ENCODE measurements at places on chromosomes 7 and 10.

GRCh38 chr10:95759233-95759826 lies 3.4 kb downstream of the ENTPD1 start:
- DNase-seq, result no peak

- DNase-seq, result peak; percentile 69
Observed at GRCh38 chr7:128361411-128362379, at the start of gene PRRT4. TSS of gene PRRT4 (minus strand) at chr7:128361690.

GRCh38 chr7:22330903-22331302 lies 26.1 kb downstream of the RAPGEF5 start:
- DNase-seq, result no peak

GRCh38 chr10:132097609-132098377 lies 32.0 kb downstream of the JAKMIP3 start:
- no peak for DNase-seq

DNA sequence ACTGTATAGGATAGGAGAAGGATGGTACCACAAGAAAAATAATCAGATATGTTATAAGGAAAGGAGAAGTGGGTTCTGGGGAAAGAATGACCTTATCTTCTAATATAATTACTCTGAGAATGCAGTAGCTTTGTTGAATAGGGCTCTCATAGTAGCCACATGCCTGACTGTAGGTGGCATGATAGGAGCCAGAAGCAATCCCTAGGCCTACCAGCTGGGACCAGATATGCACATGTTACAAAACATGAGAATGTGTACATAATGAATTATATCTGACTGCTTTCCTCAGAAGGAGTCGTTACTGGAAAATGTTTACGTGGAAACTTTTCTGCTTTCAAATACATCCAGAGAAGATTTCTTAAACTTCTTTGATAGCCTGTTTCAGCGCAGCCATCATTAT lies 53.2 kb upstream of the FAM3C start:
- peak; percentile 64 for DNase-seq

GRCh38 chr7:94223375-94224084 lies 171.2 kb upstream of the COL1A2 start:
- no peak for DNase-seq
